ENCODE measurements at places on chromosomes 16 and 17. TPM values are rescaled to one million over a fixed set of nuclear protein-coding genes. Genes with fewer than 3 reads are reported as not detected.

Gene SNAI3
- 0.58 TPM for total RNA-seq

Gene SLFN14
- not detected for total RNA-seq

Gene CACNG3
- total RNA-seq = not detected

Gene CCL7
- total RNA-seq = not detected

Gene RHOT2
- total RNA-seq = 85.8 TPM

Gene SDR42E2
- total RNA-seq = 0.12 TPM

Gene SMARCE1
- total RNA-seq = 123 TPM
